ENCODE measurements at places on chromosomes 2 and 18.

DNA sequence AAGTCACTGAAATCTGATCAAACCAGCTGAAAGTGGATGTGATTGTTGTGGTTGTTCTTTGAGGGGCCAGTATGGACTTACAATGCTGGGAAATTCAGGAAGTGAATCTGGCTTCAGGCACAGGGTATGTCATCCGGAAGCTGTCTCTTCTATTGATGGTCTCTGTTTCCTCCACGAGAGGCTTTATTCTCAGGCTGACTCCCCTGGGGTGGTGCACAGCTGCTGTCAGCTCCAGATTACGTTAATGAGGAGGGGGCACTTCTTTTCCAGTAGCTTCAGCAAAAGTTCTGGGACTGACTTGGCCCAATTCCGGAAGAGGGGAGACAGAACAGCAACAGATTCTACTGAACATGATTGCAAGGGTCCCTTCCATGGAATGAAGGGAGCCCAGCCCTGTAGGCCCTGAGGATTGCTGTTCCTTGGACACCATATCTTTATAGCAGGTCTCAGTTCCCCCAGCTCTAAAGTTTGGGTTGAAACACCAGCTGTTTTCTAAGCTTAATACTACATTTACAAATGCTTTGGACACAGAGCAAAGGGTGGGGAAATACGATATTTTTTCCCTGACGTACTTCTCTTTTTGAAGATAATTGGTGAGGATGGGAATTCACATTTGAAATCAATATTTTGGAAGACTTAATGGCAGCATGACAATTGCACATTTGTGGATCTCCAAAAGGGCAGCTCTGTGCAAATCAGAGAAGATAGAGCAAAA lies 400.9 kb downstream of the TSN start:
- DNase-seq, result no peak

- peak; percentile 70 for DNase-seq
These were observed 3.5 kb upstream of the RHOB start for GRCh38 chr2:20443276-20443920.

DNA sequence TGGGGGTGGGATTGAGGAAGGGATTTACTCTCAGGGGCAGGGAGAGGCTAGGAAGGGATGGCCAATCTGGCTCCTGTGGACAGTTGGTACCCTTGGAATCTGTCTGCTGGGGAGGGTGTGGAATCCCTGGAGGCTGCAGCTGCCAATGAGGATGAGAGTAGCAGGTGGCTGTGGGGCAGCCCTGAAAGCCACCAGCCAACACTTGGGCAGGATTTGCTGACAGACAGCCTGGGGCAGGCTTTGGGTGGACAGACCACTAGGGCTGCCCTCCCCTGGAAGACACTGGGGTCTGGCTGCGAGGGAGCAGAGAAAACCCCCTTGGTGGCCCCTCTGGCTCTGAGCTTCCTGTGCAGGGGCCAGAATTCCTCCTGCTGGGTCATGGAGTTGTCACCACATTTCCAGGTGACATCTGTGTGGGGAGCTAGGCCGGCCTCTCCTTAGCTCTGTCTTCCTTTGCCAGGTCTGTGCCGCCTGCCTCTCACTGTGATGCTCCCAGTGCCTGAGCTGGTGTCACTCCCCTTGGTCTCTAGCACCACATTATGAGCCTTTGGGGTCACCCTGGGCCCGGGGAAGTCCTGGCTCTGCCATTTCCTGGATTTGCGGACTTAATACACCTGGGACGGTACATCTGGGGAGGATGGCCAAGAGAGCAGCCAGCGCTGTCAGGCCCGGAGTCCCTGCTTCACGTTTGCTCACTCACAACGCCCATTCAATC lies 13.4 kb upstream of the ARHGEF4 start:
- DNase-seq, result no peak

- no peak for DNase-seq
These were observed 94.2 kb upstream of the STPG4 start for GRCh38 chr2:47249157-47249900.

DNA sequence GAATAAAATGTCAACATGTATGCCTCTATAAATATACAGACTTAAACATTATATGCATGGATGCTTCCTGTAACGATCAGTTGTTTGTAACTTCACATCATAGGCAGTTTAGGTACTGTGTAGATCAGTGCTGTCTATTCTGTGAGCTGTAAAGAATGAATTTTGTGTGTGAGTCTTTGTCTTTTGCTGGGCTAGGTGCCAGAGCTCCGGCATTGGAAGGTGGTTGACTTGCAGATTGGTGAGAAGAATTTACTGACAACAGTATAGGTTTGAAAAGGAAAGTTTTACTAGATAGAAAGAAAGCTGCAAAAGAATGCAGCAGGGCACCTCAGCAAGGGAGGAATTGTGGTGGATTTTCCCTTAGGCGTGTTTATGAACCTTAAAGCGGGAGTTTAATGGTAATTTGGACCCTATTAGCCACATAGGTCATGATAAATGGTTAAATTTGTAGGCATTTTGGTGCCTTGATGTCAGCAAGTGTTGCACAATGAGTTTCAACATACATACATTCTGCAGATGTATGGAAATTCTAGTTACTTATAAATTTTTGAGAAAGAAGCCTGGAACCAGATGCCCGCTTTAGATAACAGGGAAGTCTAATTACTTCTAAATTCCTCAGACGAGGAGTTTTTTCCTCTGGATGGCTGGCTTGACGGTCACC lies 6.7 kb upstream of the QPCT start:
- DNase-seq, result no peak

GRCh38 chr18:31273812-31274527 lies 44.0 kb upstream of the DSG1 start:
- DNase-seq, result no peak

- DNase-seq, result no peak
These were observed 51.0 kb downstream of the WDPCP start for GRCh38 chr2:63537306-63537705.

GRCh38 chr2:134335601-134336000 lies 81.7 kb downstream of the MGAT5 start:
- DNase-seq, result no peak

DNA sequence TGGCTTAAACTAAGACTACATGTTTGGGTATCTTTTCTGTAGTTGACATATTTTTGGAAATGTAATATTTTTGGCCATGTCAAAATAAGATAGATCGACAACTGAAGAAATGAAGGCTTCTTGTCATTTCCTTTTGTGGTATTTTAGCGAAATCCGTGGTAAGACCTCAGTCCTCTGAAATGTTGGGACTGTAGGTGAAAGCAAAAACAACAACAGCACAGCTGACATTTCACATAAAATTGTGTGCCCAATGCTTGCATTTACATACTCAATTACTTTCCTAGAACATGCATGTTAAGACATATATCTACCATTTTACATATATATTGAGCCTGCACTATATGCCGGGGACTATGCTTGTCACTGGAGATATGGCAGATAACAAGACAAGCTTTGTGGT lies 50.2 kb downstream of the SPP2 start:
- no peak for DNase-seq

- no peak for DNase-seq
These were observed 48.9 kb downstream of the PARD6G start for GRCh38 chr18:80198391-80198790.

DNA sequence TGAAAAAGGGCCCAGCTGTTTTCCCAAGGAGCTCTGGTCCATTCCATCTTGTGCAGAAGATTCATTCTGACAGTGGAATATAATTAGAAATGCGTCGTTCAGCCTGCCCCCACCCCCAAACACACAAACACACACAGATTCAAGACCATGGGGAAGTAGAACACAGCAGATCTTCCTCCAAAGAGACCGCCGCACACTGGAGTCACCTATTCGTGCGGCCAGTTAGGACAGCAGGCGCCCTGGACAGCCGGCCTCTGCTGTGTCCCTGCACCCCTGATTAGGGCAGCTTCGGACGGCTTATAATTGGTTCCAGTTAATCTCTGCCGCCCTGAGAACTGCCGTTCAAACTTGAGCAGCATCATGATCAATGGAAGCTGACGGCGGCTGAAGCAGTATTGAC lies 116.0 kb downstream of the GBX2 start:
- no peak for DNase-seq

Data from hematopoietic multipotent progenitor cell treated with erythropoietin and hydrocortisone succinate and interleukin-3 and kit ligand, for 8 days (in vitro differentiated cells).